ENCODE measurements at places on chromosomes 7 and 10. TPM values are rescaled to one million over a fixed set of nuclear protein-coding genes. Genes with fewer than 3 reads are reported as not detected.

The CNPY1 gene
- not detected for total RNA-seq

The MDFIC gene
- 9.7 TPM for total RNA-seq

The HOGA1 gene
- total RNA-seq = 0.55 TPM

The SEMA3C gene
- 111 TPM for total RNA-seq

The OLAH gene
- 0.55 TPM for total RNA-seq

The TEX47 gene
- not detected for total RNA-seq

The AGMO gene
- not detected for total RNA-seq

The OR6V1 gene
- total RNA-seq = not detected

The PRRT4 gene
- 1.3 TPM for total RNA-seq

The CPEB3 gene
- 0.78 TPM for total RNA-seq

Measured in hair follicular keratinocyte (primary cell).